ENCODE measurements at places on chromosomes 5 and 9. TPM values are rescaled to one million over a fixed set of nuclear protein-coding genes. Genes with fewer than 3 reads are reported as not detected.

- peaks cover 10% of the 10 kb centered on the region for H3K27me3 ChIP-seq
- H3K4me3 ChIP-seq = peak overlapping the region; percentile 91
- no peaks in the 10 kb centered on the region for H3K36me3 ChIP-seq
- no peak overlapping the region for H3K27ac ChIP-seq
Observed at GRCh38 chr5:7852542-7852941, 1.6 kb upstream of the CFAP90 start.

SLC34A1 gene
- 0.12 TPM for total RNA-seq

DNA sequence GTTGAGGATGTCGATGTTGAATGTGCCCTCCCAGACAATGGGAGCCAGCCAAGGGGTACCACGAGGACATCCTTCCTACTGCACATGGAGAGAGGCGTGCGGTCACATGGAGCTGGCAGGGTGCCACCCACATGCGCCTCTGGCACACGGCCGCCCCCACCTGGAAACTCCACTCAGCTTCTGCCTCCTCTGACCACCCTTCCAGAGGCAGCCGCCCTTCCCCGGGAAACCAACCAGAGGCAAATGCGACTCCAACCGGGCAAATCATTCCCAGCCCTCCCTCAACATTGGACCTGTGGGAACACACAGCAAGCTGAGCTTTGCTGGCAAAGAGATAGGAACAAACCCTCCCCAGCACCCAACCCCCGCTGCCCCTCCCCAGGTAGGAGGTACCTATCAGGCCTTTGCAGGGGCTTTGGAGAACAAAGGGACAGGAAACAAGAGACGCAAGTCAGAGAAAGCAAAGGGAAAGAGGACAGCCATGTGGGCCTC lies 17.5 kb downstream of the ABO start:
- no peaks in the 10 kb centered on the region for H3K27me3 ChIP-seq
- no peak for DNase-seq

IDNK gene
- total RNA-seq = 4.4 TPM

GRCh38 chr9:131027872-131028179 lies 18.9 kb downstream of the LAMC3 start:
- H3K27me3 ChIP-seq = peaks cover 21% of the 10 kb centered on the region
- H3K27ac ChIP-seq = no peak overlapping the region
- H3K4me3 ChIP-seq = no peak overlapping the region
- no peak for DNase-seq
- H3K4me1 ChIP-seq = no peaks in the 10 kb centered on the region
- no peaks in the 10 kb centered on the region for H3K36me3 ChIP-seq

GGTA1 gene
- total RNA-seq = not detected

- no peak overlapping the region for H3K27ac ChIP-seq
- H3K4me3 ChIP-seq = no peak overlapping the region
- DNase-seq = no peak
- no peaks in the 10 kb centered on the region for H3K27me3 ChIP-seq
- H3K36me3 ChIP-seq = peaks cover 14% of the 10 kb centered on the region
- no peaks in the 10 kb centered on the region for H3K4me1 ChIP-seq
Observed at GRCh38 chr9:77375956-77376532, 198.7 kb downstream of the VPS13A start.

CCNJL gene
- 7.2 TPM for total RNA-seq
